Cortex of kidney (tissue), 1 donor: ENCODE measurements at places on chromosomes 6 and 20.

DNA sequence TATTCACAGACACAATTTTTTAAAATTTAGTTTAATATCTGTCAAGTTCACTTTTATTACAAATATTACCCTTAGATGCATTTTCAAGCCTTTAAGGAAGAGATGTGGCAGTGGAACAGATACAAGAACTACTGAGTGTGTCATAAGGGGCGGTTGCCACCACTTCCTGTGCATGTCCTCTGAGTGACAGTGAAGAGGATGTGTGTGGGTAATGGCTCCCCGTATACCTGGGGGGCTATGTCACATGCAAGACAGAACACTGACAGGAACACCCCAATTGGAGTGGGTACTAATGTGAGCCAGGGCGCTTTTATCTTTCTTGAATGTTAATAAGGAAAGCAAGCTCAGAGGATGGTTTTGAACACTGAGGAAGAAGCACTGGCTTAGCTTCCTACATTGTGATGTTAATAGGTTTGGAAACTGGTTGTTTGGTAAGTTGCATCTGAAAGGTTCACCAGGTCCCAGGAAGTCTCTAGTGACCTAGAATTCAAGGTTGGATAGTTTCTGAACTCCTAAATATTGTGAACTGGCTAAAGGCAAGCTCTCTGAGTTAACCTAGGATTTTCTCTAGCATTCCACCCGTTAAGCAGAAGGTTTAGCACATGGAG is 83.4 kb upstream of the ASF1A start:
- DNase-seq, result no peak

DNA sequence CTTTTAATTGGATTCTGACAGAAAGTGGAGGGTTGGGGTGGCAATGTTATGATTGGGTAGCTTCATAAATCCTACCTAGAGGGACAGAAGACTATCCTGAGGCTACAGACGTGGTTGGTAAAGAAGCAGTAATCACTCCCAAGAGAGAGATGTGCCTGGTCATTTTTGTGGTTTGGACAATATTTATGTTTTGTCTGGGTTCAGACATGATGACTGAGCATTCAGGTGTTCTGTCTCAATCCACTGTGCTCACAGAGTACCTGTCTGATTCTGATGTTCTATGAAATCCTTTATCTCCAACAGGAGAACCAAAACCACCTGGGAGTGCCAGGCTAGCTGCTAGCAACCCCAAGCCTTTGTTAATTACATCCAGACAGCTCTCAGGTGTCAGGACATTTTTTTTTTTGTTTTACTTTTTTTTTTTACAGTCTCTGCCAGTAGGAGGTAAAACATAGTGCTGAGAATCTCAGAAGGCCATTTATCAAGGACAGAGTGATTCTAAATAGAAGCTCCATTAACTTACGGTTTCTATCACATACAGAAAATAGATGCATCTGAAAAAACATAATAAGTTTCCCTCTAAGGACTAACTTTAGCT is 1.6 kb upstream of the HLA-DQA1 start:
- no peak for DNase-seq

DNA sequence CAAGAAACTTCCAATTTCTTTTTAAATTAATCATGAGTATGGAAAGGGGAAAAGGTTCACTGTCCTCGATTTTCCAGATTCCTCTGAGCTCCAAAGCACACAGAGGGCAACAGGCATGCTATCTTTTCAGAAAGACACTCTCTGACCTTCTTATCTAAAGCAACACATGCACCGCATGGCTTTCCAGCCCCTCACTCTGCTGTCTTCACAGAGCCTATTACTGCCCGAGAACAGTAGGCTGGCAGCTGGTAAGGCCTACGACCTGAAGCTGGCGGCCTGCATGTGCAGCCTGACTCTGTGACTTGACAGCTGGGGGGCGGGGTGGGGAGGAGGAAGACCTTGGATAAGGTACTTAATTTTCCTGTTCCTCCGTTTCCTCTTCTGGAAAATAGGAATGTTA is 86.3 kb downstream of the ELOVL4 start:
- no peak for DNase-seq

- no peak for DNase-seq
Observed at GRCh38 chr20:31566319-31566657, 38.8 kb upstream of the ID1 start.

- DNase-seq, result no peak
Observed at GRCh38 chr6:145271577-145271976, 463.7 kb downstream of the EPM2A start.

DNA sequence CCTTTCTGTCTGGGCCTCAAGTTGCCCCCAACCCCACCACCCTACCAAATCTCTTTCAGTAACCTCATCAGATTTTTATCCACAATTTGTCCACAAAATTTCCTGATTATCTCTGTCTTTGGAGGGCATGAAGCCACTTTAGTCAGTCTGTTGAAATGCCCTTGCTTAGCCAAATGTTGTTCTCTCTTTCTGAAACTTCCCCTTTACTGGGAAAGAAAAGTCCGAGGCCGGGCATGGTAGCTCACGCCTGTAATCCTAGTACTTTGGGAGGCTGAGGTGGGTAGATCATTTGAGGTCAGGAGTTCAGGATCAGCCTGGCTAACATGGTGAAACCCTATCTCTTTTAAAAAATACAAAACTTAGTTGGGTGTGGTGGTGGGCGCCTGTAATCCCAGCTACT is 33.8 kb downstream of the TOMM6 start:
- no peak for DNase-seq

DNA sequence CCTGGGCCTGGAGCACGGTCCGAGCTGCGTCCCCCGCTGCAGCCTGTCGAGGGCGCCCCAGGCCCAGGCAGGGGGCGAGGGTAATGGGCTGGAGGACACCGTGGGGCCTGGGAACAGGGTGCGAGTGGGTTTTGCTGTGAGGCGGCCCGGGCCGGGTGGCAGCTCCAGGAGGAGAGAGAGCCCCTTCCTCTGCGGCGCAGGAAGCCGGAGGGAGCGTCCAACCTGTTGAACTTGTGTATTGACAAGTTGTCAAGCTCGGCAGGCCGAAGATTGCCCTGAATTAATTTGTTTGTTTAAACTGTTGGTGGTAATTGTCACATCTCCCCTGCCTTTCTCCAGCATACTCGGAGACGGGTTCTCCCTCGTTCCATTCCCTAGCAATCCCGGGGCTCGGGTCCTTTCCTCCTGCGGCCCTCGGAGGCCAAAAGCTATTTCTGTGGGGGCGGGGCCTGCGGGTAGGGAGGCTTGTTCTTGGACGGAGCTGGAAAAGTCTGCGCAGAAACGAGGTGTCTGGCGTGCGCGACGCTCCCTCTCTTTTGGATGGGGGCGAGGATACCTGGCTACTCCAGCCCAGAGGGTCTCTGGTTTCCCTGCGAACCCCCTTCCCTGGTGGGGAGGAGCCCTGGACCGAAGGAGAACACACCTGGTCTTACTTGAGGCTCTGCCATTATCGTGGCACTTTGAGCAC is 9.9 kb downstream of the NR2E1 start:
- DNase-seq, result no peak

GRCh38 chr6:29603930-29604329 is 19.0 kb downstream of the OR2H2 start:
- no peak for DNase-seq

DNA sequence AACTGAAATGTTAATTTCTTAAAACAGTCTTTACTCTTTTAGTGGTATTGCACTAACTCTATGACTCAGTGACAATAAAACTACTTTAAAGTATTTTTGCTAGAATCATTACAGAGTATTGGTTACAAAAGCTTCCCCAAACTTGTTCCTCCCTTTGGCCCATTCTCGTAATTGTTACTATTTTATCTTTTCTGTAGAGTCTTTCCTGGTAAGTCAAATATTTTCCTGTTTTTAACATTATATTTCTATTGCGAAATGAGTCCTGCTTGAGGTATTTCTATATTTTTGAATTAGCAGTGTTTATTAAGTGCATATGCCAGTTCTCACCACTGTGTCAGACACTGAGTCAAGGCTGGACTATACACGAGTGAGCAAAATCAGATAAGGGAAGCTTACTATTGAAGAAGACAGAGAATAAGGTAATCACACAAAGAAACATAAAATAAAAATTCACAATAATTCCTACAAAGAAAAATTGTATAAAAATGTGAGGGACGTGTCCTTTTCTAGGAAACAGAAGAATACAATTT is 970.5 kb downstream of the EYS start:
- DNase-seq, result no peak

GRCh38 chr6:89116702-89117101 is 1.2 kb downstream of the SRSF12 start:
- DNase-seq, result no peak

- no peak for DNase-seq
Observed at GRCh38 chr6:135939208-135939591, 87.7 kb downstream of the PDE7B start.

DNA sequence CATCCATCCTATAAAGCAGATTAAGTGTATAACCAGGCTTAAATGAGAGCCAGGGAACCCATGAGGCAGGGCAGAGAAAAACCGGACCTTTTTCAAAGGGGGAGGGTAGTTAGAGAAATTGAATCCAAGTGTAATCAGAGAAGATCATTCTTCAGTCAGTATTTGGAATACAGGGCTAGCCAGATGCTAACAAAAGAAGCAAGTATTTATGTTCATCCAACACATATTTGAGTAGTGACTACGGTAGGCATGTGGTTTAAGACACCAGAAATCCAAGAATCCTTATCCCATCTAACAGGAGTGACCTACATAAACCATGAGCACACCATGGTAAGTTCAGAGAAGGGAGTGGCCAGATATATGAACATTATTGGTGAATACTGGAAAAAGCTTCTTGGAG is 46.8 kb upstream of the FAM83C start:
- no peak for DNase-seq

DNA sequence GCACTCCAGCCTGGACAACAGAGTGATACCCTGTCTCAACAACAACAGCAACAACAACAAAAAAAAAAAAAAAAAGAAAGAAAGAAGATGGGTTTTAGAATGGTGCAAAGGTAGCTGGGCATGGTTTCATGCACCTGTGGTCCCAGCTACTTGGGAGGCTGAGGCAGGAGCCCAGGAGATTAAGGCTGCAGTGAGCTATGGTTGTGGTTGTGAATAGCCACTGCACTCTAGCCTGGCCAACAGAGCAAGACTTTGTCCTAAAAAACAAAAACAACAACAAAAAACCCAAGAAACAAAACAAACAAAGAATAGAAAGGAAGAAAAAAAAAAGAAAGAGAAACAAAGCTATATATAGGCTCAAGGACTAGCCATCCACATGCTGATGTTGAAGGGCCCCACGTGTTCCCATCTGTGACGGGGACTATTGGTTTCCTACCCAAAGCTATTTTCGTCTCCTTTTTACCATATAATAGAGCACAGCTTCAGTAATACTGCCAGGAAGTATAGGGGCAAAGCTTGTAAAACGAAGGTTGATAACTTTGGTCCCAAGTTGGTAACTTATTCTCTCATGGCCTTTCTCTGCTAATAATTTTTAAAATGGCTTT is 7.9 kb upstream of the EEF1E1 start:
- no peak for DNase-seq

GRCh38 chr20:32249030-32249738 is 28.3 kb upstream of the KIF3B start:
- no peak for DNase-seq

- DNase-seq, result no peak
Observed at GRCh38 chr20:61561111-61561830, 309.2 kb downstream of the CDH4 start.

GRCh38 chr6:2547355-2547754 is 203.4 kb downstream of the MYLK4 start:
- no peak for DNase-seq
